Activated naive CD8-positive, alpha-beta T cell treated with anti-CD3 and anti-CD28 coated beads, Interleukin-2, amount 10 ng/mL, durations not matched to agents 7 days and 5 days (primary cell): ENCODE measurements at places on chromosomes 1 and 21. TPM values are rescaled to one million over a fixed set of nuclear protein-coding genes. Genes with fewer than 3 reads are reported as not detected.
A peak's percentile ranks its signal among the peaks of the same experiment; 100 is the strongest.

DNA sequence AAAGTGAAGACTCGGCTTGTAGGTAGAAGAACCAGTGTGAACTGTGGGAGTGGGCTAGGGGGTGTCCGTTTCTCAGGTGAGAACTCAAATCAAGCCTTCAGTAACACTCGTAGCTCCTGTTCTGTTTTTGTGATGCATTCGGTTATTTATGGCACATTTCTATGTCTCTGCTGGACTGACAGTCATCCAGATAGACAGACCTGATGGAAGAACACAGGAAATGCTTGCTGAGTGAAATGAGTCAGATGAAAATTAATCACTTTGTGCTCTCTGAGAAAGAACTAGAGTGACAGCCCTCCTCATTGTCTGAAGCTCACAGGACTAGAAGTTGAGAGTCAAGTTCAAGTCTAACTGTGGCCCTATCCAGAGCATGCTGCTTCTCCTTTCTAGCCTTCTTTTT is 360.1 kb upstream of the PLXNA2 start:
- DNase-seq, result no peak
- peaks cover 1% of the 10 kb centered on the region for H3K4me1 ChIP-seq
- H3K27me3 ChIP-seq, result peaks cover 2% of the 10 kb centered on the region
- H3K27ac ChIP-seq, result no peak overlapping the region
- H3K36me3 ChIP-seq, result no peaks in the 10 kb centered on the region

DNA sequence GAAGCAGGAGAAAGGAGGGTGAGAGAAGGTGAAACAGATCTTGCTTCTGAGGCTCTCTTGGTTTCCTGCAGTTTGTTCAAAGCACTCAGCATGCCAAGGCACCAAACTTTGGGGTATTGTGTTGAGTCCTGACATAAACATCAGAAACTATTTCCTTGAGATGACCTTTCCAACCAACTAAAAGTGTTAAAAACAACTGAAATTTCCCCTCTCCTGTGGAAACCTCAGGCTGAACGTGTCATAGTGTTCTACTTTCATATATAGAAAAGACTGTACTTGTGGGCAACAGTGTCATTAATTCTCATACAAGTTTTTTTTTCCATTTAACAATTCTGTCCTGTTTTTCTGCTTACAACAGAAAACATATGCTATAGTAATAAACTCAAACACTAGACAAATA is 6.3 kb upstream of the LYST start:
- H3K36me3 ChIP-seq, result no peaks in the 10 kb centered on the region
- H3K4me3 ChIP-seq, result peak overlapping the region; percentile 67
- peaks cover 59% of the 10 kb centered on the region for H3K4me1 ChIP-seq
- H3K27me3 ChIP-seq, result no peaks in the 10 kb centered on the region
- peak overlapping the region; percentile 90 for H3K27ac ChIP-seq

DNA sequence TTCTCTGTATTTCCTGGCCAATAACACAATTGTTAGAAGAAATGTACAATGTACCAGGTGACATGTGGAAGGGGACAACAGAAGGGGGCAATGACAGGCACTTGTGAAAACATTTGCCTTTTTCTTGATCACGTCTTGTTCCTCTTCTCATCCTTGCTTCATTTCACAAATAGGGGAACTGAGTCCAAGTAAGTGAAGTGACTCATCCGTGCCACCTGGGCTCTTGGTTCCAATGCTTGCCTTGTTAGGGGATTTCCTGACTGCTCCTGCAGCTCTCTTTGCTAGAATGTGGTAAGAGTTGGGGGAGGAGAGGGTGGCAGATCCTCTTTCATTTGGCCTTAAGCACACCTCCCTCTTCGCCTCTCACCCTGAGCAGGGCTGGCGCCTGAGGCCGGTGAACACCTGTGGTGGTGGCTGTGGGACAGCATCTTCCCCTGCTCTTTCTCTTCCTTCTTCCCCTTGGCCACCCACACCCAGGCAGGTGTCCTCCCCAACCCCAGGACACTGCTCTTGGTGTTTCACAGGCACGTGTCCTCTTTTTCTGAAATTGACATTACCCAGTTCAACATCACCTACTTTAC is 2.2 kb upstream of the RHEX start:
- peaks cover 8% of the 10 kb centered on the region for H3K27me3 ChIP-seq
- no peaks in the 10 kb centered on the region for H3K36me3 ChIP-seq
- peaks cover 13% of the 10 kb centered on the region for H3K4me1 ChIP-seq
- DNase-seq, result peak; percentile 48

DNA sequence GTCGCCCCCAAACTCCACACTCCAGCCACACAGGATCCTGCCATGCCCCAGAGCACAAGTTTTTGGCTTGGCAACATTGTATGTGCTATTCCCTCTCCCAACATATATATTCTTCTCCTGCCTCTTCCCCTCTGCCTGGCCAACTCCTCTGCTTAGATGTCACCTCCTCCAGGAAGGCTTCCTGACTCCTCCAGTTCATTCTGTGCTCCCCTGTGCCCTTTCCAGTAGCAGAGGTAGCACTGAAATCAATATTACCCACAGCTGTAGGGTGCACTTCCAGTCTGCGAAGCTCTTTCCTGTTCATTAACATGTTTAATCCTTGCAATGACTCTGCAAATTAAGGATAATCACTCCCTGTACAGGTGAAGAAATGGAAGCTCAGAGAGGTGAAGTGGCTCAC is 21.2 kb downstream of the ALDH4A1 start:
- no peak overlapping the region for H3K4me3 ChIP-seq
- H3K27ac ChIP-seq, result no peak overlapping the region
- H3K27me3 ChIP-seq, result no peaks in the 10 kb centered on the region
- no peaks in the 10 kb centered on the region for H3K4me1 ChIP-seq

DNA sequence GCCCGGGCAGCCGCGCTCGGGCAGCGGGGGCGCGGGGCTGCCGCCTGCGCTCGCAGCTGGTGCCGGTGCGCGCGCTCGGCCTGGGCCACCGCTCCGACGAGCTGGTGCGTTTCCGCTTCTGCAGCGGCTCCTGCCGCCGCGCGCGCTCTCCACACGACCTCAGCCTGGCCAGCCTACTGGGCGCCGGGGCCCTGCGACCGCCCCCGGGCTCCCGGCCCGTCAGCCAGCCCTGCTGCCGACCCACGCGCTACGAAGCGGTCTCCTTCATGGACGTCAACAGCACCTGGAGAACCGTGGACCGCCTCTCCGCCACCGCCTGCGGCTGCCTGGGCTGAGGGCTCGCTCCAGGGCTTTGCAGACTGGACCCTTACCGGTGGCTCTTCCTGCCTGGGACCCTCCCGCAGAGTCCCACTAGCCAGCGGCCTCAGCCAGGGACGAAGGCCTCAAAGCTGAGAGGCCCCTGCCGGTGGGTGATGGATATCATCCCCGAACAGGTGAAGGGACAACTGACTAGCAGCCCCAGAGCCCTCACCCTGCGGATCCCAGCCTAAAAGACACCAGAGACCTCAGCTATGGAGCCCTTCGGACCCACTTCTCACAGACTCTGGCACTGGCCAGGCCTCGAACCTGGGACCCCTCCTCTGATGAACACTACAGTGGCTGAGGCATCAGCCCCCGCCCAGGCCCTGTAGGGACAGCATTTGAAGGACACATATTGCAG is 3.0 kb downstream of the ARTN start:
- H3K27ac ChIP-seq, result no peak overlapping the region
- peak overlapping the region; percentile 70 for H3K4me3 ChIP-seq
- peaks cover 10% of the 10 kb centered on the region for H3K4me1 ChIP-seq
- H3K27me3 ChIP-seq, result peaks cover 20% of the 10 kb centered on the region

GRCh38 chr1:114695430-114696058 is at the start of gene AMPD1:
Gene AMPD1 (minus strand): TSS chr1:114695546. CDS start chr1:114695471, 75 bp downstream.
- peaks cover 13% of the 10 kb centered on the region for H3K27me3 ChIP-seq
- no peak within 1 kb of the TSS for H3K27ac ChIP-seq
- no peak within 1 kb of the TSS for H3K4me3 ChIP-seq

DNA sequence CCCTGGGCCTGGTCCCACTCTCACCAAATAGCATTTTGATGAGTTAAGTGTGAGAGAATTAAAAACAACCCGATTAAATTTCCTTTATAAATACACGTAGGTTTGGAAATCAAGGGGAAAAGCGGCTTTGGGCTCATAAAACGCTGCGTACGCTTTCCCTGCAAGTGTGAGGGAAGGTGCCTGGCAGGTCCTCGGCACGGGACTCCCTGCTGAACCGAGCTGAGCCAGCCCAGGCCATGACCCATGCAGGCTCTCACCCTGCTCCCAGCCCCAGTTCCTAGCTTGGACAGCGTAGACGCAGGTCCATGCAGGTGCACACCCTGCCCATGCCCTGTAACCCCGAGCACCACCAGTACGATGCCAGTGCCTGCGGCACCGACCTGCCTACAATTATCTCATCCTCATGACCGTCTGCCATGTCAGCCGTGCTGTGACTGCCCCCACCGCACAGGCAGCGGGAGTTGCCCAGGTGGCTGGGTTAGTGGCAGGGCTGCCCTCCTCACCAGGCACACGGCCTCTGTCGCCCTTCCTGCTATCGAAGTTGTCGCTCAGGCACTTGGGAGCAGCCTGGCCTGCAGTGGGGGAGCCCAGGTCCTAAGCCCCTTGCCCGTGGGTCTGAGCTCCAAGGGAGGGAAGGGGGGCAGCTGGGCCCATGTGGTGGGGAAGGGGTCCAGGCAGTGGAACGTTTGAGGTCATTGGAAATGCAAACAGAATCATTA is 41.0 kb upstream of the ACTRT2 start:
- H3K4me1 ChIP-seq, result no peaks in the 10 kb centered on the region
- no peaks in the 10 kb centered on the region for H3K27me3 ChIP-seq
- H3K36me3 ChIP-seq, result no peaks in the 10 kb centered on the region

DNA sequence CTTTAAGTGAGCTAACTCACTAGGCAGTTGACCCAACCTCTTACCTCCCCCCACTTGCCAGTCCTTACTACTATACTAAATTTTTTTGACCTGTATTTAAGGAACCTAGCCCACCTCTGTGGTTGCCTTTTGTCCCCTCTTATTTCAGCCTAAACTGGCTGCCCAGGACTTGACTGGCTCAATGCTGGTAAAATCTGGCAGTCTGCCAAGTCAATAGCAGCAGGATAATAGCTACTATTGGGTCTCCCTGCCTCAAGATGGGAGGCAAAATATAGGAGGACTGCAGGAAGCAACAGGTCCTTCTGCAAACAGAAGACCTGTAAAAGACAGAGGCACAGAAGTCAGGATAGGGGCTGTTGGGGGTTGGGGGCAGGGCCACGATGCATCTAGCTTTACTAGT is 144.2 kb upstream of the POGK start:
- no peak for DNase-seq
- H3K4me3 ChIP-seq, result no peak overlapping the region
- H3K4me1 ChIP-seq, result no peaks in the 10 kb centered on the region
- peaks cover 6% of the 10 kb centered on the region for H3K27me3 ChIP-seq

- no peak overlapping the region for H3K4me3 ChIP-seq
- H3K4me1 ChIP-seq, result no peaks in the 10 kb centered on the region
- DNase-seq, result no peak
- no peaks in the 10 kb centered on the region for H3K36me3 ChIP-seq
- no peaks in the 10 kb centered on the region for H3K27me3 ChIP-seq
Observed at GRCh38 chr21:27423038-27423437, 456.1 kb upstream of the ADAMTS5 start.

DNA sequence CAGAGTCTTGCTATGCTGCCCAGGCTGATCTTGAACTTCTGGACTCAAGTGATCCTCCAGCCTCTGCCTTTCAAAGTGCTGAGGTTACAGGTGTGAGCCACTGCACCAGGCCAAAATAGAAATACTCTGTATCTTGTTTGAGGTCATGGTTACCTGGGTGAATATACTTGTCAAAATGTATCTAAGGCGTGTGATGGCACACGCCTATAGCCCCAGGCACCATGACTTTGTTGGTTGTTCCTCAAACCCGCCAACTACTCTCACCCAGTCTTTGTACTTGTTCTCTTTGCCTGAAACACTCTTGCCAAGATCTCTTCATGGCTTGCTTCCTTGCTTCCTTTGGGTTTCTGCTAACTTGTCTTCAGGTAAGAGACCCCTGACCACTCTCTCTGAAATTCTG is 38.0 kb upstream of the RGS5 start:
- no peaks in the 10 kb centered on the region for H3K36me3 ChIP-seq
- no peaks in the 10 kb centered on the region for H3K4me1 ChIP-seq
- H3K27ac ChIP-seq, result no peak overlapping the region

GRCh38 chr21:15293240-15293639 is 228.4 kb upstream of the NRIP1 start:
- DNase-seq, result no peak
- H3K27ac ChIP-seq, result no peak overlapping the region
- no peaks in the 10 kb centered on the region for H3K4me1 ChIP-seq
- H3K36me3 ChIP-seq, result no peaks in the 10 kb centered on the region
- no peak overlapping the region for H3K4me3 ChIP-seq
- peaks cover 9% of the 10 kb centered on the region for H3K27me3 ChIP-seq

DNA sequence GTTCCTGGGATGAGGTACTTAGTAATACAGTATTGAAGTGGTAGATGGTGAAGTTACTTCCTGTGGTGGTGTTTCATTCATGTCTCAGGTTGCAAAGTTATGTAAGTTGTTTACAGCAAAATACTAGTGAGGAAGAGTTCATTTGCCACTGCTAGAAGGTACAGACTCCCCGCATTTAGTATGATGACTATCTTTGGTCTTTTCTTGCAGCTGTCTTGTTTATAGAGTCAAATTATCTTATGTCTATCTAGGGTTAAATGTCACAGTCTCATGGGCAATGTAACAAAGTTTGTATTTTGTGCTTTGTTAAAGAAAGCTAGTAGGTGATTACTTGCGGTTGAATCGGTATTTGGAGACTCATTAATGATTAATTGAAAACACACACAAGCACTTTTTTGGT is 50.2 kb downstream of the LRRC8D start:
- peaks cover 26% of the 10 kb centered on the region for H3K4me1 ChIP-seq
- no peak overlapping the region for H3K4me3 ChIP-seq
- peaks cover 42% of the 10 kb centered on the region for H3K36me3 ChIP-seq
- peak overlapping the region; percentile 43 for H3K27ac ChIP-seq
- no peak for DNase-seq
- H3K27me3 ChIP-seq, result no peaks in the 10 kb centered on the region

DNA sequence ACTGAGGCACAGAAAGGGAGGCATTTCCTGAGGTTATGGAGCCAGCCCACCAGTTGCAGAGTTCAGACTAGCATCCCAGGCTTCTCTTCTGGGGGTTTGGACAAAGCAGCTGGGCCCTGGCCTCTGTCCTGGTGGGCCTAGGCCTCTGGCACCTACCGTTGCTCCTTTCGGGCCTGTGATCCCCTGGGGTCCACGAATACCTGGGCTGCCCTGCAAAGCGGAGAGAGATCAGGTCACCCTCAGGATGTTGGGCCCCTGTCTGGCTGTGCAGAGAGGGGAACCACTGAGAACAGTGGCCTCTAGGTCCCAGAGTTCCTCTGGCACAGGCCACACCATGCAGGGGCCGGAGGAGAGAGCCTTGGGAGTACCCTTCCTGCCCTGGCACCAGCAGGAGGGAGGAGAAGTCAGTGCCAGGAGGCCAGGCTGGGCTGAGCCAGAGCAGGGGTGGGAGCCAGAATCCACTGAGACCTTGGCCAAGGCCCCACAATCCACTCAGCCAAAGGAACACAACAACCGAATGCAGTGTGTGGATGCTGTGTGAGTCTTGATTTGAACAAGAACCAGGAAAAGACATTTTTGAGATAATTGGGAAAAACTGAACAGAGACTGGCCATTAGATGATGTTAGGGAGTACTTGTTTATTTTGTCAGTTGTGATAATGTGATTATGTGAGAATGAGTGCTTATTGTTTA is 8.9 kb downstream of the COL9A2 start:
- H3K4me3 ChIP-seq, result no peak overlapping the region
- no peak overlapping the region for H3K27ac ChIP-seq
- no peaks in the 10 kb centered on the region for H3K36me3 ChIP-seq
- no peak for DNase-seq
- no peaks in the 10 kb centered on the region for H3K27me3 ChIP-seq

GRCh38 chr1:238329671-238330070 is 438.9 kb upstream of the ZP4 start:
- H3K36me3 ChIP-seq, result no peaks in the 10 kb centered on the region
- DNase-seq, result no peak
- H3K27me3 ChIP-seq, result no peaks in the 10 kb centered on the region
- H3K4me3 ChIP-seq, result no peak overlapping the region
- no peak overlapping the region for H3K27ac ChIP-seq

Gene IGSF21
- not detected for total RNA-seq

Gene KCNJ15
- total RNA-seq, result not detected

Gene C1QC
- 1.7 TPM for total RNA-seq

Gene STMN1
- 595 TPM for total RNA-seq

Gene FAM131C
- total RNA-seq, result 4.1 TPM

Gene TPTE
- not detected for total RNA-seq

Gene SLC25A34
- 2.7 TPM for total RNA-seq

Gene SPRR1A
- not detected for total RNA-seq
